ENCODE measurements at places on chromosomes 11 and 22.

- DNase-seq = no peak
These were observed 8.8 kb downstream of the TCIRG1 start for GRCh38 chr11:68047437-68048290.

DNA sequence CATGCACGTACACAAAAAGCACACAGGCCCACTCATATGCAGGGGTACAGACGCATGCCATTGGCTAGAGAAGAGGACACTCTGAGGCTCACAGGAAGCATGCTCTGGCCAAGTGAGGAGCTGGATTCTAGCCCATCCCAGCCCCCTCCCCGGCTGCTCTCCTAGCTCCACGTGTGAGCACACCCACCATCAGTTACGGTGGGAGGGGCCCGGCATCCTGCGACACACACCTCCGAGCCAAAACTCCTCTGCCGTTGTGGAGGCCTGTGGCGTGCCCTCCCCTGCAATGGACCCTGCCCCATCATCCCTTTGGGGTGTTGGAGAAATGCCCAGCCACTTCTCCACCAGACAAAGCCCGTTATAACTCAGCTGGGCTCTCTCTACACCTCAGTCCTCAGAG is 15.1 kb upstream of the IGSF9B start:
- no peak for DNase-seq

DNA sequence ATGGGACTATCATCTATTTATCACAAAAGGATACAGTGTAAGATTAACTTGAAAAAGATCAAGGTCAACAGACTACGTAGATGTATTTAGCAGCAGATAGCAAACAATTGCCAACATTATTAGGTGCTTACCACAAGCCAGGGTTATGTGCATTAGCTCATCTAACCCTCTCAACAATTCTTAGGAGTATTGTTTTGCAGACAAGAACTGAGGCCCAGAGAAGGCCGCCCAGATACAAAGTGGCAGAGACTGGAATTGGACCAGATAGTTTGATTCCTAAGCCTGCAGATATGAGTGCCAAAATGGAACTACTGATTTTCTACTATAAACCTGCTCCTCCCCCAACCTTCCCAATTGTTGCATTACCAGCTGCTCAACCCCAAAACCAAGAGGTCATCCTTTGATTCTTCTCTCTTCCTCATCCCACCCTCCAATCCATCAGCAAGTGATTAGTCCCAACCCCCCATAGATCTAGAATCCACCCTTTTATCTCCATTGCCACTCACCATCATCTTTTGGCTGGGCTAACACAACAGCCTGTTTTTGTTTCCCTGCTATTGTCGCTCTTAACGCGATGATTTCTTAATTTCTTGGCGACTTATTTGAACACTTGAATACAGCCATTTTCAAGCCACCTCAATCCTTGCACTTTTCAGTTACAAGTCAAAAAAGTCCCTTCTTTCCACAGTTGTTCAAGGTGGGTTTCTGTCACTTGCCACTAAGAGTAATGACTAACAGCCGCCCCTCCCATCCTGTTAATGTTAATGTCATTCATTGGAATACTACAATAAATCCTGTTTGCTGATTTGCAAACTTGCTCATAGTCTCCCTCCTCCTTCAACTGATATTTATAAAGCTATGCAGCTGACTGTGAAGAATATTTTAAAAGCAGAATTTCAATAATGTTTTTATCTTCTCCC is 2.7 kb downstream of the TMEM123 start:
- no peak for DNase-seq

DNA sequence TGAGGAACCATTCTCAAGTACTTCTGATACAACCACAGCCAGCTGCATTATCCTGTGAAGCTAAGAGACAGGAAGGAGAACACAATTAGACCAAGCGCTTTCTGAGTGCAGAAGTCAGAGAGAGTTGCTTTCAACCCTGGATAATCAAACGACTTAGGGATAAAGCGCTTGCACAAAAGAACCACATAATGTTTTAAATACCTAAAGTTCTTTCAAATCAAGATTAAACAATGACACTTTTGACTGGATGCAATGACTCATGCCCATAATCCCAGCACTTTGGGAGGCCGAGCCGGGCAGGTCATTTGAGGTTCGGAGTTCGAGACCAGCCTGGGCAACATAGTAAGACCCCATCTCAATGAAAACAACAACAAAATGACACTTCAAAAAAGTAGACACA is 145.1 kb downstream of the SWAP70 start:
- DNase-seq = no peak

GRCh38 chr22:17884893-17885292 is 110.6 kb upstream of the BID start:
- no peak for DNase-seq

DNA sequence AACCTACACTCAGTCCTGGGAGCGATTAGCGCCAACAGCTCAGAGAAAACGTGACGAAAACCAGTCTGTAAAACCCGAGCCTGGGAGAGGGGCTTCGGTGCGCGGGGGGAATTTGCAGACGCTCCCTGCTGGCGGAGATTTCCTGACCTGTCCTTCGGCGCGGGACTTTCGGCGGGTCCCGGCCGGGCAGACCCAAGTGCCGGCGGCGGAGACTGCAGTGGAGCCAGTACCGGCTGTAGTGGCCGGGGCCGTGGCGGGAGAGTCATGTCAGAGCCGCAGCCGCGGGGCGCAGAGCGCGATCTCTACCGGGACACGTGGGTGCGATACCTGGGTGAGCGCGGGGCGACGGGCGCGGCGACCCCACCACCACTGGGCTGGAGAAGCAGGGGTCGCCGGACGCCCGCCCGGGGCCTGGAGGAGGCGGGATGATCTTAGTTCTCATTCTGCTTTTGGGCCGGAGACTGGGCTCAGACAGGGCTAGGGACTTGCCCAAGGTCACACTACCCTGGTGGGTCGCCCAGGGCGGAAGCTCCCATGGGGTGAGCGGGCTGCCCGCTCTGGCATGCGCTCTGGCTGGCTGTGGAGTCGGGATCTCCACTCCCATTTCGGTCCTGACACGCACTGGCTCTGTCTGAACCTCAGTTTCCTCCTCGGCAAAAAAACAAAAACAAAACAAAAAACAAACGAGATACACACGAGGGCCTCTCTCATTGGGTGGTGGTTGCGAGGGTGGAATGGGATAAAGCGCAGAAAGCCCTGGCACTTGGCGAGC is at the start of gene MTFP1:
TSS of gene MTFP1 (plus strand) at position 153 of the 772 bp plus-strand sequence. CDS start at position 265, 112 bp downstream.
- peak; percentile 75 for DNase-seq

DNA sequence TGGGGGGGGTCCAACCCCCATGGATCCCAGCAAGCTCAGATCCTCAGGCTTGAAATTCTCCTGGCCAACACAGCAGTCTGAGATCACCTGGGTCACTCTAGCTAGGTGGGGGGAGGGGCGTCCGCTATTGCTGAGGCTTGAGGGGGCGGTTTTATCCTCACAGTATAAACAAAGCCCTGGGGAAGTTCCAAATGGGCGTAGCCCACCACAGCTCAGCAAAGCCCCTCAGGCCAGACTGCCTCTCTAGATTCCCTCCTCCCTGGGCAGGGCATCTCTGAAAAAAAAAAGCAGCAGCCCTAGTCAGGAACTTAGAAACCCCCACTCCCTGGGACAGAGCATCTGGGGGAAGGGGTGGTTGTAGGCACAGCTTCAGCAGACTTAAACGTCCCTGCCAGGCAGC is 16.7 kb downstream of the TRPC6 start:
- DNase-seq = no peak

- DNase-seq = no peak
These were observed 25.4 kb downstream of the NEU3 start for GRCh38 chr11:75014129-75014528.

- no peak for DNase-seq
These were observed 292.6 kb downstream of the NTM start for GRCh38 chr11:131662993-131663392.

DNA sequence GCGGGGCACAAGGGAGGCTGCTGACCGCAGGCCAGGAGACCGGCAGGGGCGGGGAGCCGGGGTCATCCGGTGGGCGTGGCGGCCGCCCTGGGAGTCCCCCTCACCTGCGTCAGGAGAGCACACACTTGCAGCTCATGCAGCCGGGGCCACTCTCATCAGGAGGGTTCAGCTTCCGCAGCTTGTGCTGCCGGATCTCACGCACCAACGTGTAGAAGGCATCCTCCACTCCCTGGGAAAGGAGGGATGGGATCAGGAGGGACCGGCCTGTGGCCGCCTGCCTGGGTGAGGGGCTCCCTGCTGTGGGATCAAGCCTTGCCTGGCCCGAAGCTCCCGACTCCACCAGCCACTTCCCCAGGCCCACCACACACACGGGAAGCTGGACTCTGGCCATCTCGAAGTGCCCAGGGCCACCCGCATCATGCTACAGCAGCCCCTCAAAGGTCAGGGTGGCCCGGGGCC is 2.8 kb downstream of the HRAS start:
- no peak for DNase-seq

DNA sequence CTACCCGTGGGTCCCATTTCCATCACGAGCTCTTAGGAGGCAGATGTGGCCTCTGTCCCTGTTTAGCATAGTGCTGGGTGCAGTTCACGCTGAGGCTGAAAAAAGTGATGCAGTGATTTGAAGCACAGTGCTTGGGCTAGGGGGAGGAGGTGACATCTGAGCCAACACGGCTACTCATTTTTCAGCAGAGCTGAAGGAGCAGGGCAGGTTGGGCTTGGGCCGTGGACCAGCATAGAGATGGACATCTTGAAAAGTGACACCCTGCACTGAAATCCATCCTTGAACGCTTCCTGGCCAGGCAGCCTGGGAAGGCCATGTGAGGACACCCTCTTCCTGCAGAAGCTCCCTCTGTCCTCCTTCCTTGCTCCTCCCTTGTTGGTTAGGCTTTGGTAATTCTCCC is 66.4 kb downstream of the ADAMTS15 start:
- no peak for DNase-seq

DNA sequence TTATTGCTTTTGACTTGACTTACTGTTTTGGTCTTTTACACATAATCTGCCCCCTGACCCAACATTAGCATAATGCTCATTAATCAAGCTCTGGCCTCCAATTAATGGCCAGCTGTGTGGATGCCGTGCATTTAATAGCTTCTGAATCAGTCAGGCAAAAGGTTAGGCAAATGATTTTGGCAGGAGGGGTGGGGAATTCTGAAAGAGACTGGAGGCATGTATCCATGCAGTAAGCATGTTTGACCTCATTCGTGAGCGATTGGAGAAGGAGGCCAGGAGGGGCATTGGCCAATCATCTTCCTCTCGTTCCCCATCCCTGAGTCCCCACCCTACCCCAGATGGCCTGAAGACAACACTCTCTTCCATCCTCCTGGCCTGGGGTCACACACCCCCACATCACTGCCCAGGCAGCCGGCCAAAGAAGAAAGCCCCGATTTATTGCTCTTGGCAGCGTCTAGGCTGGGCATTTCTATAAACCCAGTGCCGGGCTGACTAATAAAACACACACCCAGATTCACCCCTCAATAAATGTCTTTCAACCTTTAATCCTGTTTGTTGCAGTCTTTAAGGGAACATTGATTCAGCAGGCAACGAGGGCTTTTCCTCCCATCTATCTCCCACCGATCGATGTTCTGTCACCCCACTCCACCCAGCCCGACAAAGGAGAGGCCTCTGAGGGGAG is 150.0 kb downstream of the OPCML start:
- no peak for DNase-seq

GRCh38 chr11:116958246-116958645 is 120.8 kb upstream of the APOA1 start:
- DNase-seq = no peak

DNA sequence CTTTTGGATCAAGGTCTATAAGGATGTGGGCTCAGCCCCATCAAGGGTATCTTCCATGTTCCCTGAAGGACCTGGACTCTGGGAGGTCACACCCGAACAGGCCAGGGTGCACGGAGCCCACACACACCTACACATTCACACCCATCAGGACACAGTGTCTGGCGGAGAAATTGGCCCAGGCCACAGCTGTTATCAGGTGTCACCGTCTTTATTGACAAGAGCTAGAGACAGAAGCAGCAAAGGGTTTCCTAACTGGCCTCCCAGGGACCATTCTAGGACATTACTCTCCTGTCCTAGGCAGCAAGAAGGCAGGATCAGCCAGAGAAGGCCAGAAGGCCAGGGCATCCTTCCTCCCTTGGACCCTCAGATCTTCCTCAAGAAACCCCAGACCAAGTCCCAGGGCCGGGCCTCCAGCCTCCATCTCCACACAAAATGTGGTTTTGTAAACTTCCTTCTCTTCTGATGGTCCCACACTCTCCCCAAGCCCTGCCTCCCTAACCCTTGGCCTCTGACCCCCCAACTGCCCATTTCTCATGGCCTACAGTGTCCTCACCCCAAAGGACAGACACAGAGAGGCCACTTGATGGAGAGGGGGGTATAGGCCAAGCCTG is 8.1 kb downstream of the SSTR3 start:
- DNase-seq = peak; percentile 28

DNA sequence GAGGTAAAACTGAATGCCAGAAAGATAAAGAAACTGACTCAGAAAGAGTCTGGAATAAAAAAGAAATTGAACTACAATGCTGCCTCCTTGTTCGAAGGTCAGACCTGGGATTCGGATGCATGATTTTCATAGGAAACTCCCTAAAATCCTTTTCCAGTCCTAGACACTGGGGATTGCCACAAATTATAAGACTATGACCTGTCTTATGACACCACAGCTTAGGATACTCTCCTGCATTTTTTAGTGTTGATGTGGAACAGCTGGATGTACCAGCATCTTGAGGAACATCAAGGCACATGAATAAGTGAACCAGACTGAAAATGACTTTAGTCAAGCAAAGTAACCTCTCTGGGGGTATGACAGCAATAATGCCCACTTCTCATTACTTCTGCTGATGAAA is 9.0 kb downstream of the KIRREL3 start:
- no peak for DNase-seq

DNA sequence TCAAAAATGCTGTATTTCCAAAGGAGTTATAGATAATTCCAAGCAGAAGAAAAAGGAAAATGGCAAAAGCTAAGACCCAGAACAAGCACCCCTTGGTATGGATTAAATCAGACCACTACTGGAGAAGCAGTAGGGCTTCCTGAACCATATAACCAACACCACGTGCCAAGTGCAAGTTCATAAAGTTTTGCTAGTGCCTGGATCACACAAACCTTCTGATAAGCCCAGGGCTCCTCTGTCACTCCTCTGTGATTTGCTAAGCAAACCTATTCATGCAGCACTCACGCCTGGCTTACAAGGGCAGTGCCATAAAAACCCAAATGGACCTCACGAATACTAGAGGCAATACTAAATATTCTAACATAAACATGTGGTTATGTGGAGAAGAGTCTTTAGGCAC is 13.3 kb downstream of the LARGE1 start:
- no peak for DNase-seq

DNA sequence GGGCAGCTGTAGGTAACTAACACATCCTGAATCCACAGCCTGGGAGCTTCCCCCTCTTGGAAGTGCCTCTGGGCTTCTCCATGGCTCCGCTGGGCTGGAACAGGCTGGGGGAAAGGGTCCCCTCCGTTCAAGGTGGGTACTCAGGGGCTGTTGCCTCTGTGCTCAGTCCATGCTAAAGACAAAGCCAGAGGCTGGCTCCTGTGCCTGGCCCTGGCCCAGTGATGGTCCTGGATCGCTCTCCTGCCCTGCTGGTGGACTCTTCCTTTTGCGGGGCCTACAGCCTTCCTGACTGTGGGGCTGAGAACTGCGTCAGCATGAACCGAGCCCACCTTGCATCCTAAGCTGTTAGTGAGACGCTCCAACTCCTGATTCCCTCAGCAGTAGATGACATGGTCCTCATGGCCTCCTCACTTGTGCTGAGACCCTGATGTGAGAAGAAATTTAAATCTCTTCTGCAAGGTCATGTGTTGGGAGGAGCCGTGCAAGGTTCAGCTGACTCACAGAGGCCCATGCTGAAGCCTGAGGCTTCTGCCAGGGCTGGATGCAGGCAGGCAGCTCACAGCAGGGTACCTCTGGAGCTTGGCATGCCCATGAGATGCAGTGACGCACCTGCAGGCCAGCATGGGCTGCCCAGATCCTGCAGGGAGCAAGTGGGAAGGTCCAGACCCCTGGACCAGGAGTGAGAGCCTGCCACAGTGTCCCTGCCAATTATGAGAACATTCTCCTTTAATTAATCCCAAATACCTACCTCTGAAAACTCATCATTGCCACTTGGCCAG is 1285.5 kb downstream of the TBC1D22A start:
- no peak for DNase-seq

Data from activated T-cell treated with anti-CD3 and anti-CD28 coated beads, Interleukin-2, amount 50 U/mL, for 24 hours (primary cell).